ENCODE measurements at places on chromosomes 6 and 20. TPM values are rescaled to one million over a fixed set of nuclear protein-coding genes. Genes with fewer than 3 reads are reported as not detected.

LY6G6C gene
- total RNA-seq = 0.31 TPM

RAB22A gene
- total RNA-seq = 28.2 TPM

ATF6B gene
- total RNA-seq = 15.4 TPM

EMILIN3 gene
- total RNA-seq = 3.1 TPM

GABRR1 gene
- not detected for total RNA-seq

PI16 gene
- 0.78 TPM for total RNA-seq

CTAGE9 gene
- not detected for total RNA-seq

SMLR1 gene
- not detected for total RNA-seq

BPIFB3 gene
- not detected for total RNA-seq

WFDC12 gene
- not detected for total RNA-seq

CDH26 gene
- total RNA-seq = 1.4 TPM

MRAP2 gene
- total RNA-seq = 6.2 TPM

SDC4 gene
- 1.9 TPM for total RNA-seq

ZMYND8 gene
- total RNA-seq = 58.6 TPM

LRRN4 gene
- not detected for total RNA-seq

SYCP2 gene
- total RNA-seq = 4.1 TPM

SLC22A23 gene
- 44.3 TPM for total RNA-seq

DEF6 gene
- total RNA-seq = 0.47 TPM

CST5 gene
- not detected for total RNA-seq

PNPLA1 gene
- total RNA-seq = not detected

HLA-G gene
- total RNA-seq = not detected

DDX43 gene
- 0.31 TPM for total RNA-seq

RPS6KA2 gene
- 18.4 TPM for total RNA-seq

SERAC1 gene
- 16.8 TPM for total RNA-seq

Measured in occipital lobe (tissue), 3 donors.